CD4-positive, alpha-beta T cell treated with Interleukin-4 for 1 hour (primary cell): ENCODE measurements at places on chromosomes 2 and 18.

GRCh38 chr2:65700720-65701119, 268.3 kb upstream of the SPRED2 start:
- no peak for DNase-seq

DNA sequence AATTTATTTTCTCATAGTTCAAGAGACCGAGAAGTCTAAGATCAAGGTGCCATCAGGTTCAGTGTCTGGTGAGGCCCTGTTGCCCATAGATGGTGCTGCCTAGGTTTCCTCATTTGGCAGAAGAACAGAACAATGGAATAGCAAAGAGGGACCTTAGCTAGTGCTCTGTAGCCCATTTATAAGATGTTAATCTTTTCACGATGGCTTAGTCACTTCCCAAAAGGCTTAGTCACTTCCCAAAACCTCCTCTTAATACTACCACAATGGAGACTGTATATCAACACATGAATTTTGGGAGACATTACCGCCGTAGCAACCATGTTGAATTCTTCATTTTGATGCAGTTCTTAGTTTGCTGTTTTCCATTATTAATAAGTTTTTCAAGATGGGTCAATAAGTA, 246.3 kb upstream of the NRP2 start:
- DNase-seq: no peak

DNA sequence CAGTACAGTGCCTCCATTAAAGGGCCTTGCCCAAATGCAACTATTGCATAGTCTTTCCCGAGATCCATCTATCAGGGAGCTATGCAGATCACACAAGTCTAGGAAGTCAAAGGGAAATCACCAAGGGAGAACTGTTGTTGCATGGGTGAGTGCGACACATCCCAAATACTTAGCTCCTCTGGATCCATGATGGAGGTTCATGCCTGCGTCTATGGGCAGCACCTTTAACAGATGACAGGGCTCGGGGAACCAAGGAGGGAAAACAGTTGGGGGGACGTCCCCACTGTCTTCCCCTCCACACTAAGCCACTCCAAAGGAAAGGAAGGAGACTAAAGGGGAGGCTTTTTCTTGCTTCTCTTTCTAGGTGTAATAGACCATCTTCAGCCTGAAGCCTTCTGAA, 552.8 kb upstream of the PKDCC start:
- no peak for DNase-seq

DNA sequence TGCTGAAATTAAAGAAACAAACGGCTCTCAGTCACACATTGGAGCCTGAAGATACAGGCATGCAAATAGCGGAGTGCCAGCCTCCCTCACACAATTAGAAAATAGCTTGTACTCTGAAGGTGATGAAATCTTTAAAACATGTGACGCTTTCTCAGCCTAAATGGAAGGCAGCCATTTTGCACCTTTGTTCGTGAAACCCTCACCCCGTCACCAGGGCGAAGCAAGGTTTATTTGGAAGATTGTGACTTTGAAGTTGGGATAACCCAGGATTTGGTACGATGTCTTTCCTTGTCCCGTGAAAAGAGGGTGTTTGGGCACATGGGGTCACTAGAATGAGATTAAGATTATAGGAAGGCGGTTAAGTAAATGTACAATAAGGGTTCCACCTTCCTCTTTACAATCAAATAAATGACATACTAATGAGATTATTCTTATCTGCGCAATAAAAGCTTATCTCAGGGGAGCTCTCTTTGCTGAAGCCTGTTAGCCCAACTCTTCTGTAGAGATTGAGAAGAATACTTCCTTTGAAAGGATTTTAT, 4.2 kb downstream of the SH3BP4 start:
- DNase-seq: no peak

GRCh38 chr18:37321582-37322491, 243.8 kb downstream of the CELF4 start:
- no peak for DNase-seq

GRCh38 chr2:229849073-229849472, 72.7 kb downstream of the TRIP12 start:
- no peak for DNase-seq

- DNase-seq: peak; percentile 46
These were observed 53.7 kb downstream of the PTRHD1 start for GRCh38 chr2:24739354-24740025.

DNA sequence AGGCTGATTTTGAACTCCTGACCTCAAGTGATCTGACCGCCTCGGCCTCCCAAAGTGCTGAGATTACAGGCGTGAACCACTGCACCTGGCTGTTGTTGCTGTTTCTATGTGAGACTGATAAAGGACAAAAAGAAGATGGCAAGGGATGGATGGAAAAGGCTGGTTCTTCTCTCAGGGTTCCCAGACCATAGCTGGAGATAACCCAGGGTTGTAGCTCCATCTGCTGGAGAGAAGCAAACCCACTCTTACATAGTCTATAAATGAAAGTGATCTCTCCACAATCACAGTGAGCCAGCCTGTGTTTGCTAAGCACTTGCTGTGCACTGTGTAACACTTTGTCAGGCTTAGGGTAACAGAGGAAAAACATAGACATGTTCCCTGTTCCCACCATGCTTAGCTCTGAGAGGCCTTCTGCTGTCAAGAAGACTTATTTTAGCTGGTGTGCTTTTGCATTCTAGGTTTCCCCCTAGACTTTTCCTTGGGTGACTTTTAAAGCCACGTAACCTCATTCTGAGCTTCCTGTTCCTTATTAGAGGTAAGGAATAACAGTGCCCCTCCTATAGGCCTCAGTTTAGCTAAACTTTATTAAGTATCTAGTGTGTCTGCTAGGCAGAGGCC, 49.7 kb downstream of the LIMS1 start:
- peak; percentile 61 for DNase-seq

GRCh38 chr2:231676243-231676642, 32.1 kb upstream of the PTMA start:
- no peak for DNase-seq

DNA sequence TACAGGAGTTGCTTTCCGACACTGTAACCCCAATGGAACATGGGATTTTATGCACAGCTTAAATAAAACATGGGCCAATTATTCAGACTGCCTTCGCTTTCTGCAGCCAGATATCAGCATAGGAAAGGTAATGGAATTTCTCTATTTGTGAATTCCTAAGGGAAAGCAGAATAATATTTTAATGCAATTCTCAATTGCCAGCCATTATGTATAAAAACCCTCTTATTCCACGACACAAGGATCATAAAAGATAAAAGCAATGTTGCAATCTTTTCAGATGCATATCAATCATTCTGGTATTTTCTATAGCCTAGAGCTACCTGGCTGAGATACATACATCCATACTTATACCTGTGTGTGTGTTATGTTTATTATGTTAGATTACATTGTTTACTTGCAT, 31.2 kb downstream of the PTH2R start:
- DNase-seq: no peak

DNA sequence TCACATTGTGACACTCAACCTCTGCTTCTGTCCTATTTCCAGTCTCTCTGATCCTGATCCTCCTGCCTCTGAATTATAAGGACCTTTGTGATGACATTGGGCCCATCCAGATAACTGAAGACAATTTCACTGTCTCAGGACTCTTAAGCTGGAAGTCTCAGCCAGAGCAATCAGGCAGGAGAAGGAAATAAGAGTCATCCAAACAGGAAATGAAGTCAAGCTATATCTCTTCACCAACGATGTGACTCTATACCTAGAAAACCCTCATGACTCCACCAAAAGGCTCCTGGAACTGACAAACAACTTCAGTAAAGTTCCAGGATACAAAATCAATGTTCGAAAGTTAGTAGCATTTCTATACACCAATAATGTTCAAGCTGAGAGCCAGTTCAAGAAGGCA, 29.3 kb upstream of the TWIST2 start:
- DNase-seq: no peak

- DNase-seq: peak; percentile 71
These were observed 2.6 kb upstream of the RNF149 start for GRCh38 chr2:101310834-101311695.

DNA sequence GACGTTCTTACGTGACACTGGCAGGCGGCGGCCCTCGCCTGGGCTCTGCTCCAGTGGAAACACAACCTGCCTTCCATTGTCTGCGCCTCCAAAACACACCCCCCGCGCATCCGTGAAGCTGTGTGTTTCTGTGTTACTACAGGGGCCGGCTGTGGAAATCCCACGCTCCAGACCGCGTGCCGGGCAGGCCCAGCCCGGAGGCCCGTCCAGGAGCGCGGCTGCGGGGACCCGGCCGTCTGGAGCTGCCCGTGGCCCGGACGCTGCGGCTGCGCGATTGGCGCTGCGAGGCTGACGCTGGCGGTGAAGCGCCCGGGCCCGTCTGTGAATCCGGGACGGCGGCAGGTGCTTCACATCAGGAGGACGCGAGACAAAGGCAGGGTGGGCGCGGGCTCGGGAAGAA, 670.3 kb upstream of the SALL3 start:
- DNase-seq: no peak

GRCh38 chr2:223979730-223980396, 22.6 kb downstream of the MRPL44 start:
- no peak for DNase-seq

DNA sequence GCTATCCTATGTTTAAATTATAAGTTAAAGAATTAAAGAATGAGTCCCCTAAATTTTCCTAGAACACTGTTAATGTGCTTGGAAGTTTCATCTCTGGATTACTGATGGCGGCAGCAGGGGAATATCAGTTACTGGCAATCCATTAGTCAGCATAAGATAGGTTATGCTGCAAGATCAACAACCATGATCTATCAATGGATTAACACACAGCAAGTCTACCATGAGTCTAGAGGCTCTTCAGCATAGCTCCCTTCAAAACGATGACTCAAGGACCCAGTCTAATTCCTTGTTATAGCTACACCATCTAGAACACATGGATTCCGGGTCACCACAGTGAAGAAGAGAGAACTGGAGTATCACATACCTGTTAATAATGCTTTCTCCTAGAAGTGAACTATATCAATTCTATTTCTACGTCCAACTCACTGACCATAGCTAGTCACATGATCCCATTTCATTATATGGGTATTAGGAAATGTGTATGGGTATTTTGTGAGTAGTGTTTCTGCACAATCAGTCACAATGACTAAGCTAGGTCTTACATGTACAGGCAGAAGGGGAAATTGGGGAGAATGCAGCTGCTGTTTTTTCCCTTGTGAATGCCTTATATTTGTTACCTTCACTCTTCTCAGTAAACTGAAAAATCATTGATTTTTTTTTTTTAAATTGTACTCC, 108.3 kb upstream of the MAPRE2 start:
- DNase-seq: no peak

GRCh38 chr2:224106794-224107193, 67.7 kb upstream of the SERPINE2 start:
- no peak for DNase-seq
